ENCODE measurements at places on chromosomes 5 and 9.

GRCh38 chr5:149211566-149211965 lies 60.1 kb upstream of the AFAP1L1 start:
- DNase-seq, result no peak

- peak; percentile 72 for DNase-seq
Observed at GRCh38 chr9:130235558-130236435, 29.8 kb upstream of the HMCN2 start.

- DNase-seq, result no peak
Observed at GRCh38 chr9:137972988-137973470, 95.4 kb downstream of the CACNA1B start.

DNA sequence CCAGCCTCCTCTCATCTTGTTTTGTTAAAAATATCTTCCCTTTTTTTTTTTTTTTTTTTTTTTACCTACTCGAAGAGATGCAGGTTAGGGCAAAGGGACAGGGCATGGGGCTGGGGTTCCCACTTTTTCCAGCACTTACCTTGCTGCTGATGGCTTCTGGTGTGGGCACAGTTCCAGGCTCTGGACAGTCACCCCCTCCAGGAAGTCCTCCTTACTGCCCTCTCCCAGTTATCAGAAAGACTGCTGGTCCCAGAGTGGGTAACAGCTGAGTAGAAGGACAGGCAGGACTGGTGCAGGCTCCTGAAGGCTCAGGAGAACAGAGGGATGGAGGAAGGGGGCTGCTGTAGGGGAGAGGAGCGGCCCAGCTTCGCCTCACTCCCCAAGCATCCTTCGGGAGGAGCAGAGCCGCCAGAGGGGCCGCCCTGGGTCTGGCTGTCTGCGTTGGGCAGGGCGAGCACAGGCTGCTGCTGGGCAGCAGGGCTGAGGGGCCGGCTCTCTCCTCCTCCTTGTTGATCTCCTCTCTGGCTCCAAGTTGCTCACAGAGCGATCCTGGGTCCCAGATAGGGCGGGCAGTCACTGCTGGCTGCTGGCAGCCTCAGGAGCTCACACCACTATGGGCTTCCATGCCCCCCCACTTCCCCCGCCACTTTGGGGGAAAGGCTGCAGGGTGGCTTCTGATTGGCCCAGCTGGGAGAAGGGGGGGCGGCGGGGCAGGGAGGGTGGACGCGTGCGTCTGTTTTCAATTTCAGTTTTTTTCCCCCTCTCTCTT lies at the start of gene PDGFRB:
Gene PDGFRB, minus strand, starts transcription at position 588 of the 769 bp plus-strand sequence. CDS start 18,798 bp downstream, outside the sequence.
- DNase-seq, result peak; percentile 51

- DNase-seq, result no peak
Observed at GRCh38 chr5:11504886-11505193, 399.4 kb downstream of the CTNND2 start.

- DNase-seq, result no peak
Observed at GRCh38 chr5:95007921-95008597, 276.8 kb downstream of the MCTP1 start.
